Activated CD4-positive, alpha-beta memory T cell treated with anti-CD3 and anti-CD28 coated beads, Interleukin-2, amount 10 ng/mL, durations not matched to agents 7 days and 5 days (primary cell): ENCODE measurements at places on chromosomes 2 and 18. TPM values are rescaled to one million over a fixed set of nuclear protein-coding genes. Genes with fewer than 3 reads are reported as not detected.

The ARHGEF33 gene
- total RNA-seq, result not detected

DNA sequence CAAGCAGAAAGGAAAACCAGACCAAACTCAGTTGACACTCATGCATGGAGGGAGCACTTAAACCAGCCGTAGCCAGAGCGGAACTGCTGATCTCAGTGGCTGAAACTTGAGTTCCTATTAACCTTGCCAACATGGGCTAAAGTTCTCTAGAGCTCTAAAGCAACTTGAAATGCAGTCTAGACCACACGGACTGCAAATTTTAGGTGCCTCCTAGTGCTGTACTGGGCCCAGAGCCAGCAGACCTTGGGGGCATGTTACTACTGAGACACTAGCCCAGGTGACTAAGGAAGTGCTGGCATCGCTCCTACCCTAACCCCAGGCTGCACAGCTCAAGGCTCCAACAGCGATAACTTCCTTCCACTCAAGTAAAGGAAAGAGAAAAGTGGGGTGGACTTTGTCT, 236.5 kb downstream of the AKAIN1 start:
- no peak overlapping the region for H3K27ac ChIP-seq
- H3K36me3 ChIP-seq, result no peaks in the 10 kb centered on the region
- no peaks in the 10 kb centered on the region for H3K27me3 ChIP-seq
- no peaks in the 10 kb centered on the region for H3K4me1 ChIP-seq
- H3K4me3 ChIP-seq, result no peak overlapping the region

DNA sequence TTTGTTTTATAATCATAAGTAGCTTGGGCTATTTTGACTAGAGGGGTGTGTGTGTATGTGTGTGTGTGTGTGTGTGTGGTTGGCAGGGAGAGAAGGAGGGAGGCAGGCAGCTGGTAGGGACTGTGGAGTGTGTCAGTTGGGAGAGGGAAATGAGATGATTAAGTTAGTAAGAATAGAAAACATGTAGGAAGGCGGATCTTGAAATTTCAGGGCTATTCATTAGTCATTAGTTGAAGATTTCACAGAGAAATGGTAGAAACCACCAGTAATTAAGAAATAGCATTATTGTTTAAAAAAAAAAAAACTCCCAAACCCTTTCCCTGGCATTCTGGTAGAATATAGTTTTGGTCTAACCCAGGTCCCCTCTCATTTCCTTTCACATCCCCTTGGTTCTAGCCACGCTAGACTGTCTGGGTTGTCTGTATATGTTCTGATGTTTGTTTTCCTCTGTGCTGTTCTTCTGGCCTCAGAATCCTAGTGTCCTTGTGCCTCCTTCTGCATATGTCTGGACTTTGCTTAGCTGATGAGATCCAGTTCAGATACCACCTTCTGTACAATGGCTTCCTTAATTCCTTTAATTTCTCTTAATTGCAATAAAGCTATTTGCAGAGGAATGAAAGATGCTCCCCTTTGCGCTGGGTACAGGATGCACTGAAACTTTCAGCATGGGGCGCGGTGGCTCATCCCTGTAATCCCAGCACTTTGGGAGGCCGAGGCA, 161.6 kb downstream of the NEDD4L start:
- H3K4me1 ChIP-seq, result peaks cover 3% of the 10 kb centered on the region

GRCh38 chr2:23827287-23827686, 99.6 kb downstream of the ATAD2B start:
- no peaks in the 10 kb centered on the region for H3K27me3 ChIP-seq
- no peaks in the 10 kb centered on the region for H3K4me1 ChIP-seq
- no peak overlapping the region for H3K27ac ChIP-seq
- H3K36me3 ChIP-seq, result no peaks in the 10 kb centered on the region

- H3K4me1 ChIP-seq, result peaks cover 8% of the 10 kb centered on the region
- H3K27ac ChIP-seq, result no peak overlapping the region
- no peak for DNase-seq
- H3K36me3 ChIP-seq, result no peaks in the 10 kb centered on the region
Measured at GRCh38 chr2:230631470-230631869, 81.2 kb upstream of the CAB39 start.
